Activated CD4-positive, alpha-beta memory T cell treated with anti-CD3 and anti-CD28 coated beads for 36 hours (primary cell): ENCODE measurements at places on chromosomes 6 and 20. TPM values are rescaled to one million over a fixed set of nuclear protein-coding genes. Genes with fewer than 3 reads are reported as not detected.

The ARMC2 gene
- 7.9 TPM for total RNA-seq

The B3GALT4 gene
- 5.9 TPM for total RNA-seq

The TMEM244 gene
- not detected for total RNA-seq

The PREX1 gene
- 91.5 TPM for total RNA-seq

The RAMACL gene
- 0.29 TPM for total RNA-seq

GRCh38 chr20:41411391-41411847 is 44.8 kb upstream of the EMILIN3 start:
- H3K4me1 ChIP-seq = peaks cover 11% of the 10 kb centered on the region
- DNase-seq = no peak
- no peak overlapping the region for H3K27ac ChIP-seq

DNA sequence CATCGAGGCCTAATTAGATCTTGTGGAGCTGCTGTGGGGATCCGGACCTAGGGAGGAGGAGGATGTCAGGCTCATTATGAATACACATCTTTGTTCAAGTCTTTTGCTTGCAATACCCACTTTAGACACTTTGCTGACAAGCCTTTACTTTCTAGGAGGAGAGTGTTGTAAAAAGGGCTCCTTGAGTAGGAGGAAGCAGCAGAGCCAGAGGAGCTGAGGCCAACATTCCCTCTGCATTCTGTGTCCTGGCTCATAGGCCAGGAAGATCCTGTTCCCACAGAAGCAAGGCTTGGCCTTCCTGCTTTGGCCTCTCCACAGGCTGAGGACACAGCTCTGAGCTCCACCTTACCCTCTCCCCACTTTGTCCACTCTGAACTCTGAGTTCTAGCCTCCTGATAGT is 67.1 kb downstream of the TPD52L1 start:
- no peaks in the 10 kb centered on the region for H3K36me3 ChIP-seq
- no peaks in the 10 kb centered on the region for H3K4me1 ChIP-seq
- H3K27ac ChIP-seq = no peak overlapping the region
- H3K27me3 ChIP-seq = no peaks in the 10 kb centered on the region

DNA sequence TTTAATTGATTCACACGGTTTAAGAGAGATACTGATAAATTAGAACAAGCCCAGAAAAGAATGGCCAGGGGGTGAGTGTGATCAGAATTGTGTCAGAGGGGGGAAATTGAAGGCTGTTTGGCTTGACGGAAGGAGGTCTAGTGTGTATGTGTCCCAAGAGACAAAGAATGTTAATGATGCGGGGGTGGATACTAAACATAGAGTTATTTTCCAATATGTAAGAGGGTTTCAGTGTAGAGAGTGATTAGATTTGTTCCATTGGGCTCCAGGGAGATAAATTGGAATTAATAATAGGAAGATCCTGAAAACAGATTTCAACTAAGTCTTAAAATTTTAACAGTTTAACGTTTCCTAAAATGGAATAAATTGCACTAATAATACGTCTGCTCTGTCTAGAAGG is 38.1 kb upstream of the UTRN start:
- no peaks in the 10 kb centered on the region for H3K36me3 ChIP-seq
- H3K4me3 ChIP-seq = no peak overlapping the region
- DNase-seq = no peak
- H3K27ac ChIP-seq = no peak overlapping the region
- peaks cover 18% of the 10 kb centered on the region for H3K4me1 ChIP-seq
- peaks cover 22% of the 10 kb centered on the region for H3K27me3 ChIP-seq
